Mesothelial cell of epicardium (in vitro differentiated cells): ENCODE measurements at places on chromosomes 11 and 22. TPM values are rescaled to one million over a fixed set of nuclear protein-coding genes. Genes with fewer than 3 reads are reported as not detected.

DNA sequence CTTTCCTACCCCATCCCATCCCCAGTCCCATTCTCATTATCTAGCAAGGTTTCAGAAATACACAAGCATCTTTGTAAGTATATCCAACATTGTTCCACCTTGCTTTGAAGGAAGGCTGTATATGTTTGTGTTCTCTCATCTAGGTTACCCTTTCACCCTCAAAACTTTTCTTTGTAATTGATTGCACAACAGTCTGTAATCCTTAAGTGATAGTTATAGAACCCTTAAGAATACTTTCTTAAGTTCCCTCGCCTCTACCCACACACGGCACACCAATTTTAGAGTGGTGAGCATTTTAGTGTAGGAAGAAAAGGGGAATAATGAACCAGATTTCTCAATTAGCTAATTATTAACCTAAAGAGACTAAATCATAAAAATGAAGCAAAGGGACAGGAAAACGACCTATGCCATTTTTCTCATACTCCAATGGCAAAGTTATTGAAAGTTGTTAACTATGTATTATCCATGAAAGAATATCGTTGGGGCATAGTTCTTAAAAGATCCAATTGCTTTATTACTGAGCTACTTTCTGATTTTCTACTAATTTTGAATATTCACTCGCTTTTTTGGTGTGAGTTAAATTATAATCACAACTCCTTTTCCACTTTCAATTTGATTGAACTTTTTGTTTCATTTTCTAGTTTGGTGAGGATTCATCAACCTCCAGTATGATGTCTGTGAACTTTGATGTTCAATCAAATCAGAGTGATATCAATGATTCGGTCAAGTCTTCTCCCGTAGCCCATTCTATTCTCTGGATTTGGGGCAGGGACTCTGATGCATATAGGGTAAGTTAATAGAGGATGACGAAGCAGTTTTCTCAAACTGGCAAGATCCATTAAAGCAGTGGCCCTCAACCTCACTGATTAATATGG lies 44.9 kb downstream of the TTC17 start:
- no peaks in the 10 kb centered on the region for H3K27me3 ChIP-seq
- no peak overlapping the region for H3K4me3 ChIP-seq
- no peak overlapping the region for H3K27ac ChIP-seq

DNA sequence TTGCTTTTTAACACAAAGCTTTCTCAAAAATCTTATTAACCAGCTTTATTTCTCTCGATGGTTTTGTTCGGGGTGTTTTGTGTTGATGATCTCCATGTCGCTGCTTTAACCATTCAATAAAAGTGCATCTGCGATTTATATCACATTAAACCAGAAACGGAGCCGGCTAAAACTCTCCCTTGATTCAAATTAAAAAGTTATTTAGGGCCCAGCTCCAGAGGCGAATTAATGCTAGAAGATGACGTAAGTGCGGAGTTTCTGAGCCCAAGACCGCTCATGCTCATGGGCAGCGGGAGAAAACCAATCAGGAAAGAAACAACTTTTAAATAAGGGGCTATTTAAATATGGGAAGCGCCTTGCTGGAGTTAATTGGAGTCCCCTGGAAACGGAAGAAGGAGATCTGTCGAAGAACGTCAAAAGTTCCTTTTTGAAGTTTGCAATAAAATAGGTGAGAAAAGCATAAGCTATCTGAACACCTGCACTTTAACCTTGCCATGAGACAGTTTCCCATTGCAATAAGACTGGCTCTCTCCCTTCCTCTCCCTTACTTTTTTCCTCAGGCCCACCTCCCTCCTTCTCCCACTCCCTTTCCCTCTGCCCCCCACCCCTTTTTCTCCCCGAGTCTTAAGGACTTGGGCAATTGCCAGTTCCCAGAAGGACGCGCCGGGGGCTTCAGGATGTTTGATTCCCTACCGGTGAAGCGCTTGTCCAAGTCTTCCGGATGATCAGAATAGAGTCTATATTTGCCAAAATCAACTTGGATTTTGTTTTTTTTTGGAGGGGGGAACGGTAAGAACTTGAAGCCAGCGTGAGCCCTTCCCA lies 1.9 kb upstream of the DBX1 start:
- no peaks in the 10 kb centered on the region for H3K36me3 ChIP-seq
- H3K27ac ChIP-seq: no peak overlapping the region
- H3K27me3 ChIP-seq: peaks cover 99% of the 10 kb centered on the region
- no peak overlapping the region for H3K4me3 ChIP-seq

- no peak overlapping the region for H3K27ac ChIP-seq
- peaks cover 10% of the 10 kb centered on the region for H3K4me1 ChIP-seq
- H3K4me3 ChIP-seq: no peak overlapping the region
- DNase-seq: no peak
- H3K27me3 ChIP-seq: no peaks in the 10 kb centered on the region
- H3K36me3 ChIP-seq: peaks cover 7% of the 10 kb centered on the region
Measured at GRCh38 chr11:20464518-20464917, 77.0 kb downstream of the PRMT3 start.

- H3K4me3 ChIP-seq: no peak overlapping the region
- H3K27ac ChIP-seq: no peak overlapping the region
- no peaks in the 10 kb centered on the region for H3K4me1 ChIP-seq
- H3K27me3 ChIP-seq: no peaks in the 10 kb centered on the region
Measured at GRCh38 chr11:103079833-103080232, 12.1 kb downstream of the DCUN1D5 start.

The KCNC1 gene
- 0.18 to 0.20 TPM (median 0.20 TPM) in 3 replicates for total RNA-seq
